ENCODE measurements at places on chromosomes 12 and 14.
A peak's percentile ranks its signal among the peaks of the same experiment; 100 is the strongest.

DNA sequence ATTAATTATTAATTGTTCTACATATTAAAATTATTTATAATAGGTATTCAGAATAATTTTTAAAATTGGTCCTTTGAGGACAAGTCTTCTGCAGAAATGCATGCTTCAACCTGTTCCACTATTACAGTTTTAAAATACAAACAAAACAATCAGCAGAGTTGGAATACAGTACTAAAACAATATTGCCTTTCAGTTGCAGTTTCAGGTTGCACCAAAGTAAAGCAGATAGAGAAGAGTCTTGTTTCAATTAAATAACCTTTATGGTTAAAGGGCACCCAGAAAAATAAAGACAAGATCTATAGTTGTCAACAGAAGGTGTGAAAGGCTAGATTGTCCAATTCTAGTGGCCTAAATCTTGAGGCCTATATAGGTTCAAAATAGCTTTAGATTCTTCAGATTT lies 424.5 kb downstream of the FOXG1 start:
- DNase-seq, result no peak

GRCh38 chr12:132419631-132420246 lies 70.2 kb upstream of the FBRSL1 start:
- no peak for DNase-seq

DNA sequence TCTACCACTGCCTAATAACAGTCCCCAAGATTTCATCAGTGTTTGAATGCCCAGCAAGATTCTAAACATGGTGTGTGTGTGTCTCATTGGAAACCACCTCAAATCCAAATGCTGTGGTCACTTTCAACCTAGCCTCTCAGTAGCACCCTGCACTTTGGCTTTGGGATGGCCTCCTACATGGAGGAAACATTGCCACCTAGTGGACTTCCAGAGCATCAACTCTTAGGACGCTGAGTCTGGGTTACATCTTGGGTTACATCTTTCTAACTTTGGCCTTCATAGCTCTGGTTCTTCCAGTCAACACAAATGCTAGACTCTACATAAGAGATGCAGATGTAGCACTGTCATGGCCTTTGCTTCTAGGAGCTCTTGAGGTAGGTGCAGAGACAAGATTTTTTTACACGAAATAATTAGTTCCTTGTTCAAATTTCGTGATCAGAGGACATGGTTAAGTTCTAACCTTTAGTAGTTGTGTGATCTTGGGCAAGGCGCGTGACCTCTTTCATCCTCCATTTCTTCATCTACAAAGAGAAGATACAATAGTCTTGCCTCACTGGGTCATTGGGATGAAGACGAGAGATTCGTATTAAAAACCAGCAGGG lies 113.5 kb upstream of the VASH1 start:
- peak; percentile 46 for DNase-seq

DNA sequence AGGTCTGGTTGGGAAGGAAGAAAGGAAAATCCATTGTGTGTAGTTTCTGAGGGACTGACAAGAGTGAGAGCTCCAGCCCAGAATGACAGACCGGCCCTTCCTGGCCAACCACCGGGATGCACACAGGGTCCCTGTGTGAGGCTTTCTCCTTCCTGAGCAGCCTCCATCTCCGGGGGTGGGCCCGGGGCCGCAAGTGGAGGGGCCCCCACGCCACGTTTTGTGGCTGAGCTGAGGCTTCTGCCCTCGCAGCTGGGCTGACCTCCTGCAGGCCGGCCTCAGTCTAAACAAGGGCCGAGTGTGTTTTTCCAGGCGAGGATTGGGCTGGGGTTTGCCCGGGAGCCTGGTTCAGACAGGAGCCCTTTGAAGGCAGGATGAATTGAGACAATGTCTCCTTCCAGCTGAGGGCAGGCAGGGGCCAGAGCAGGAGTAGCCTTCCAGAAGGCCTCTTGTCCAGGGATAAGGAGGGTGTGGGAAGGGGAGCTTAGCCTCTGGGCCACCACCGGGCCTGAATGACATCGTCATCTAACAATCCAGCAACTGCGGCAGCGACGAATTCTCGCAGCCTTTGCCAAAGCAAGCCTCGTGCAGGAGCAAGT lies 96.5 kb upstream of the NCOR2 start:
- DNase-seq, result no peak

- DNase-seq, result no peak
Observed at GRCh38 chr12:12443431-12443878, 86.6 kb downstream of the BORCS5 start.

- no peak for DNase-seq
Observed at GRCh38 chr14:104558231-104559027, 21.1 kb upstream of the C14orf180 start.

- DNase-seq, result no peak
Observed at GRCh38 chr14:57266065-57266464, 2.6 kb downstream of the EXOC5 start.

- DNase-seq, result peak; percentile 89
Observed at GRCh38 chr12:67811437-67812361, 163.2 kb downstream of the DYRK2 start.

GRCh38 chr14:98770151-98770550 lies 501.8 kb downstream of the BCL11B start:
- DNase-seq, result no peak

DNA sequence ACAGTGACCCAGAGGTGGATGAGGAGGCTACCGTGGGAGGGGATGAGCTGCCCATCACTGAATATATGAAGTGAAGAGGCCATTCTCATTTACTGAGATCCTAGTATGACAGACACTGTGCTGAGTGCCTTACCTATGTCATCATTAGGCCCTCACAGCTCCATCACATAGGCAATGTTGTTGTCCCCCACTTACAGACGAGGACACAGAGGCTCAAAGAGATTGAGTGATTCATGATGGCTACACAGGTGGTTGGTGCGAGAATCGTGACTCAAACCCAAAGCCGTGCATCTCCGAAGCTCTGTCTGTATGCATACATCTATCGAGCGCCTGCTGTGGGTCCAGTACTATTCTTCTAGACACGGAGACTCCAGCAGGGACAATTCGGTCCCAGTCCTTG lies 5.9 kb upstream of the CCDC197 start:
- no peak for DNase-seq

DNA sequence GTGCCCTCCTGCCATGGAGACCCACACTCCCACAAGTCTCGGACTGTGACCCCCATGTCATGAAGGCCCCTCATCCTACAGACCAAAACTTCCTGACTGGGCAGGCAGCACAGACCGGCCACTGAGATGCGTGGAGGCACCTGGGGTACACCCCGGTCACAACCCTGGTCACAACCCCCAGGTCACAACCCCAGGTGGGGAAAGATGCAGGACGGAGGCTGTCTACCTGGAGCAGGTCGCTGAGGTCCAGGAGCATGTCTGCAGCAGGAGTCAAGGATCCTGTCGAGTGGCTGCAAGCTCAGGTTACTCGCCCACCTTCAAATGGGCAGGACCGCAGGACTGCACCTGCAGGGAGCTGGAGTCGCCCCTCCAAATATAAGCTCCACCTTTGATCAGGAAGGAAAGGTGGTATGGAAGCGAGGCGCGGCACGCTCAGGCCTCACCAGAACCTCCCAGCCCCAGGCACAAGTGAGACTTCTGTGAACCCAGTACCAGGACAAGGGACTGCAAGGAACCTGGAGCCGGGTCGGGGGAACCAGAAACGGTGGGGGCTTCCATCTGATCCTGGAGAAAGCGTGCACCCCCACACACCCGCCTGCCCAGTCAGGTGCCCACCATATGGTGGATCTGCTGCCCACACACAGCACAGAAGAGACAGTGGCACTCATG lies 8.1 kb downstream of the BTBD6 start:
- no peak for DNase-seq

DNA sequence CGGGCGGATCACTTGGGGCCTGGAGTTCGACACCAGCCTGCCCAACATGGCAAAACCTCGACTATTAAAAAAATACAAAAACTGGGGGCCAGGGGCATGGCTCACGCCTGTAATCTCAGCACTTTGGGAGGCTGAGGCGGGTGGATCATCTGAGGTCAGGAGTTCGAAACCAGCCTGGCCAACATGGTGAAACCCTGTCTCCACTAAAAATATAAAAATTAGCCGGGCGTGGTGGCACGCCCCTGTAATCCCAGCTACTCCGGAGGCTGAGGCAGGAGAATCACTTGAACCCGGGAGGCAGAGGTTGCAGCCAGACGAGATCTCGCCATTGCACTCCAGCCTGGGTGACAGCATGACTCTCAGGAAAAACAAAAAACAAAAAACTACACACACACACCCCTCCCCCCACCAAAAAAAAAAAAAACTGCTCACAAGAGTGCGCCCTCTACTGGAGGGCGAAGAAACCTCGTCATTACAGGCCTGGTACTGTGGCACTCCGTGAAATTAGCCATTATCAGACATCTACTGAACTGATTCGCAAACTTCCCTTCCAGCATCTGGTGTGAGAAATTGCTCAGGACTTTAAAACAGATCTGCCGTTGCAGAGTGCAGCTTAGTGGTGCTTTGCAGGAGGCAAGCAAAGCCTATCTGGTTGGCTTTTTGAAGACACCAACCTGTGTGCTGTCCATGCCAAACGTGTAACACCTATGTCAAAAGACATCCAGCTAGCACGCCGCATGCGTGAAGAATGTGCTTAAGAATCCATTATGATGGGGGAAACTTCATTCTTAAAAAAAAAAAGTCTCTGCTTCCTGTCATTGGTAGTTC lies 7.7 kb downstream of the PPP1R3E start:
- peak; percentile 32 for DNase-seq

DNA sequence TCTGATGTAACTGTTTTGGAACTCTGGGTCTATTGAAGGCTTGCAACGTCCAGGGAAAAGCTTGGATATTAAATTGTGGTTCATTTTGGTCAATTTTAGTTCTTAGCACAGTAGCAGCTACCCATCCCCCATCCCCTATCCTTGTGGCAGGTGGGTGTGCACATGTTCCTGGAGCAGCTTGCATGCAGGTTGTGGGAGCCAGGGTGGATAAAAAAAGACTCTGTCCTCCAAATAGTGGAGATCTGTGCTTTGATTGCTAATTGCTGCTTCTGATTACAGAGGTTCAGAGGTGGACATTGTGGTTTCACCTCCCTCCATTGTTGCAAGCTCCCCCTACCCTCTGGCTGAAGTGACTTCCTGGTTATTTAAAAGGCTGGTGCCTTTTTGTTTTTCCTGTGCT lies 23.1 kb downstream of the ATP23 start:
- DNase-seq, result no peak

DNA sequence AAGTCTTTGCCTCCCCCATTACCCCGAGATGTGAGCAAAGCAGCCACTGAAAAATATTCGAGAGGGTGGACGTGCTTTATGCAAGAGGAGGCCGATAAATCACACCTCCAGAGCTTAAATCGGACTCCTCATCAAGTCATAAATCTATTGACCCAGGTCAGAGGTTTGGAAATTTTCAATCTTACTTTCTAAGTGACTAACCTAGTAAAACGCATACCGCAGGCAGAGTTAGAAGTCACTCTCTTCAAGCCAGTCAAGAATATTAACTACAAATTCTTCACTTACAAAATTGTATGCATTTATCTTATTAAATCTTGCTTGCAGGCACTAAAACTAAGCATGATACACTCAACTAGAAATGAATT lies 34.9 kb downstream of the GPHB5 start:
- no peak for DNase-seq

GRCh38 chr12:66296176-66296683 lies 6.1 kb upstream of the HELB start:
- DNase-seq, result peak; percentile 12

- no peak for DNase-seq
Observed at GRCh38 chr12:23340351-23340750, 609.1 kb downstream of the SOX5 start.

DNA sequence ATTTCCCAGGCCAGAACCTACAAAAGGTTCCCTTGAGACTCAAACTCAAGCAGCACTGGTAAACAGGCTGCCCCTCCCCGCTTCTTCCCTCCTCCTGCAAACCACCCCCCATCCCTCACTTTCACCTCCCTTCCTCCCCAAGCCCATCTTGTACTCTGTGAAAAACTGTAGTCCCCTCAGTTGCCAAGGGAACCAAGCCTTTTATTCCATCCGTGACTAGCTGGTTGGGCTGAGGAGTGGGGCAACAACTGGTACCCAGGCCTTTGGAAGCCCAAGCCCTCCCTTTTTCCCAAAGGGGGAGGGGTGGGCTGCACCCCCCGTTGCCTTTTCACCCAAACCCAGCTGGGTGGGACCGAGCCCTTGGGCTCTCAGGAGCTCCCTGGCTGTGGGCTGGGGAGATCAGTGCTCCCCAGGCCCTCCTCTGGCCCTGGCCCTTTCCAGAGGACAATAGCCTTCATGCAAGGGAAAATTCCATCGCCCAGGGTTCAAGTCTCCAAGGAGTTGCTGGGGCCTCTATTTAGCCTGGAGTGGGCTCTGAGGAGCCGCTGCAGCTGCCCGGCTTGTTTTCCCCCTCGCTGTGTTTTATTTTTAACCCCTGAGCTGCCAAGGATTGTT lies 61.9 kb downstream of the ZFP36L1 start:
- no peak for DNase-seq

DNA sequence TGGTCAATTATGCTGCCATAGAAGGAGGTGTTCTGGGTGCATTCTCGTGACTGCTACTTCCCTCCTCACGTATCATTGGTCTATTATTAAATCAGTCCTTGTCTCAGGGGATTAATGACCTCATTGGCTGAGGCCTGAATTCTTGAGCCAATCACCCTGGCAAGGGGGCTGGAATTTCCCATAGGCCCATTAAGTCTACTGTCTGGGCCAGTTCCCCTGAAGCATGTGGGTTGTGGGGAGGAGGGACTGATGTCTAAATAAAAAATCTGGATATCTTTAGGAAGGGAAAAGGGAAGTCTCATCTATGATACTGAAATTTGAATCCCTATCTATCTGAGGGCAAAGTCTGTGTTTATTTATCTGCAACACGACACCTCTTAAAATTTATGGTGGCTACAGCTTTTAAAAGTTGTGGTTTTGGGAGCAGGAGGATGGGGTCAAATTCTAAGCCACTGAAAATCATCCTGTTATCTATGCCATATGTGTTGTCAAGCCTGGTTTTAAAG lies 71.9 kb downstream of the DYRK2 start:
- DNase-seq, result peak; percentile 79

DNA sequence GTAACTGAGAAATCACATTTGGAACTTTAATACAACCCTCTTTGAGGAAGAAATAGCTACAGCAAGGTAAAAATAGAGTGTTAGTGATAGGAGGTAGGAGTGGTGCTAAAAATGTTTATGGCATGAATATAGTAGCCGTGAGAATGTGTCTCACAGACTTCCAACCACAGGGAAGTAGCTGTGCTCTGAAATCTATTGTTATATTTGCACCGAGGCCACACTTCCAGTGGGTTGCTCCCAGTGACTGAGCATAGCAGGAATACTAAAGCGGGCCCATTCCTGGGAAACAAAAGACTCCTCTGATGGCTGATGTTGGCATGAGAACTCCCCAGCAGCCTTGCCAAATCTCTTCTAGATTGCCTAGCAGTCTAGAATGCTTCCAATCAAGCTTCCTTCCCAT lies 174.1 kb upstream of the PLXNC1 start:
- DNase-seq, result no peak

- no peak for DNase-seq
Observed at GRCh38 chr12:91940826-91941570, 204.6 kb downstream of the BTG1 start.

- DNase-seq, result no peak
Observed at GRCh38 chr14:103317251-103317650, 16.8 kb upstream of the EIF5 start.

- DNase-seq, result peak; percentile 39
Observed at GRCh38 chr14:50943943-50944646, at the start of gene PYGL. TSS of gene PYGL (minus strand) at chr14:50944483. CDS start at chr14:50944403, 80 bp downstream.

- no peak for DNase-seq
Observed at GRCh38 chr12:367972-368371, 21.1 kb downstream of the KDM5A start.

Measured in HFFc6 (cell line).